ENCODE measurements at places on chromosomes 6 and 20.

DNA sequence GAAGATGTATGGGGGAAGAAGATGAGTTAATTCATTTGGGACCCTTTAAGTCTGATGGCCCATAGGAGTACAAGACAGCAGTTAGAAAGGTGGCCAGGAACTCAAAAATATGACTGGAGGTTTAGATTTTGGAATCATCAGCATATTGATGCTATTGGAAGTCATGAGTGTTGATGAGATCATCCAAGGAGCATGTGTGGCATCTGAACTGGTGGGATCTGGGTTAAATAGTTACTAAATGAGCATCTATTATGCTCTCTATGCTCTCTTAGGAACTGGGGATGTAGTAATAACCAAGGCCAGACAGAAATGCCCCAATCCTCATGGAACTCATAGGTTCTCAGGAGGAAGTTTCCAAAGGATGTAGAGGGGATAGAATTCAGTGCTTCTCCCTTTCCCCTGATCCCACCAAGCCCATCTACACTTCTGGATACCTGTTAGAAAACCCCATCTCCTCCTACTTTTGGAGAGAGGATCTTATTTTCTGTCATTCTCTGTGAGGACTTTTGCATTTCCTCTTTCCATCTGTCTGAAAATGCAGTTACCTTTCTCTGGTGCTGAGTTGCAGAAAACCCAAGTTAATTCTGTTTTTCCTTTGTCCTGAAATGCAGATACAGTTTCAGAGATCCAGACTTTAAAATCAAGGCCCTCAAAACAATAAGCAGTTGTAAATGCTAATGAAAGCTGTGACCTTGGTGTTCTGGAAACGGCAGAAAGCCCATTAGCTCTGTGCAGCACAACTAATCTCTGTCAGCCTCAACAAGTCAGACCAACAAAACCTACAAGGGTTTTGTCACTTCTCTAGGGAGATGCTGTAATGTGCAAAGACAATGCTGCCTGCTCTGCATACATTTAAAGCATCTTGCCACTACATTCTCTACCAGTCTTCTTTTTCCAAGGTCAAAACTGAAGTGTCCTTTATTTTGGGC is 65.8 kb downstream of the TBC1D7 start:
- no peak for DNase-seq

DNA sequence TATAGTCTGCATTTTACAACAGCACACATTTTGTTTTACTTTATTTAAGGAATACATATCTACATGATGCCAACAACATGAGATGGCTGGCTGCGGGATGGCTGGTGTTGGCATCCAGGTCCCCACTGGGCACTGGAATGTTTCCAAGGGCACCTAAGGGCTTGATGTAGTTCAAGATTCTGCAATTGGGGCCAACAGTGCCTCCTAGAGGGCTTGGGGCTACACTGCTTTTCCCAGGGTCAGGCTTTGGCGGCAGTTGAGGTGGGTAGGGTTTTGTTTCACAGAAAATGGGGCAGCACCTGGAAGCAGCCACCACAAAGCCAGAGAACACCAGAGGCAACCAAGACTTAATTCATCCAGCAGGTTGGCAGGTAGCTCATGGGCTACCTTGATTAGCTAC is 202.2 kb upstream of the PRND start:
- DNase-seq, result no peak

GRCh38 chr20:60970601-60971000 is 281.5 kb upstream of the CDH4 start:
- DNase-seq, result no peak

- DNase-seq, result no peak
Observed at GRCh38 chr6:71292001-71292400, 3.4 kb downstream of the OGFRL1 start.

DNA sequence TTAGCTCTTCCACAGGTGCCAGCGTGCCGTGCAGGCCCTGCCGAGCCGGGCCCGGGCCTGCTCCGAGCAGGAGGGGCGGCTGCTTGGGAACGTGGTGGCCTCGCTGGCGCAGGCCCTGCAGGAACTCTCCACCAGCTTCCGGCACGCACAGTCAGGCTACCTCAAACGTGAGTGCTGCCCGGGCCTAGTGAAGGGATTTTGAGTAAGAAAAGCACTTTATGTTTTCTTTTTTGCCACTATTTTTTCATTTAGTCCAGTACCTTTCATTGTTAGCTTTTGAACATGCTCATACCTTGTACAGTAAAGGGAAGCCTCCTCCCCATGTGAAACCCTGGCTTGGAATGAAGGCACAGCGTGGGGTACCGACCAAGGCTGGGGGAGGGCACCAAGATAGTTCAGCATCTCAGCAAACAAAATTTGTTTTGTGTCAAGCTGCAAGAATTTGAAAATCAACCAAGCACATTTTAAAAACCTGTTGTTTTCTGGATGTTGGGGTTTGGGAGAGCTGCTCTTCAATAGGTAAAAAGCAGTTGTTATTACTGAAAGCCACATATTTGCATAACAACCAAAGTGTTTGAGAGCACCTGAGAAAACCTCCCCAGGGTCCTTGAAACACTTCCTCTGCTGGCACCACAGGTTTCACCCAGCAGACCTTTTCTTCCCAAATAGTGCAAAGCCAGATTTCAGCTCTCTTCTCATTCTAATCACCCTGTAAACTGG is 18.4 kb downstream of the STX16 start:
- no peak for DNase-seq

- DNase-seq, result no peak
Observed at GRCh38 chr6:161265975-161266374, 7.9 kb downstream of the AGPAT4 start.

DNA sequence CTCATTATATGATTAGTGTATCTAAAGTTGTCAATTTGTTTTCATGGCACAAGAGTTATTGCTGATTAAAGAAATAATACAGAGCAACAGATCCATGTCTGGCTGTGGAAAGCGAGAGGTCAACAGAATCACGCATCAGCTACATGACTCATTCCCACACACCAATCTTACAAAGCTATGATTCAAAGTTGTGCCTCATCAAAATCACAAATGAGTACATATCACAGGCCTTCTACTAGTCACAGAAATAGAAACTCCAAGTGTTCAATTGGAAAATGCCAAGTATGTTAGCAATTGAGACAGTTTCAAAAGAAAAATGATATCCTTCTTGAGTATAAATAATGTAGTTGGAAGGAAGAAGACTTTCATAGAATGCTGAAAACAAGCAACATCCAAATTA is 57.8 kb upstream of the NKAIN2 start:
- no peak for DNase-seq

DNA sequence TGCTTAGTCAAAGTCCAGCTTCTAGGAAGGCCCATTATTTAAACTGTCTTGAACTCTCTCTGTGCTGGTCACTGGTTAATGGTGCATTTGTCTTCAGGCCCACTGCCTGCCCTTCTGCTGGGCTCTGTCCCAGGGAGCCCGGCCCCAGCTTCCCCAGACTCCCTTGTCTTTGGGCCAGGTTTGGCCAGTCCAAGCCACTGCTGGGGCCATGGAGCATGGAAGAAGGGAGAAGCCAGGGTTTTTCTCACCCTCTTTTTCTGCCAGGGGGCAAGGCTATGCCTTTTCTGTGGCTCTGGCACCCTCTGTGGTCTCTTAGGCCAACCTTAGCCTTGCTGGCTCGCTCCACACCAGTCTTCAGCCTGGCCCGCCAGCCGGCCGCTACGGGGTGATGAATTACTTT is 390.0 kb upstream of the SULF2 start:
- DNase-seq, result no peak

DNA sequence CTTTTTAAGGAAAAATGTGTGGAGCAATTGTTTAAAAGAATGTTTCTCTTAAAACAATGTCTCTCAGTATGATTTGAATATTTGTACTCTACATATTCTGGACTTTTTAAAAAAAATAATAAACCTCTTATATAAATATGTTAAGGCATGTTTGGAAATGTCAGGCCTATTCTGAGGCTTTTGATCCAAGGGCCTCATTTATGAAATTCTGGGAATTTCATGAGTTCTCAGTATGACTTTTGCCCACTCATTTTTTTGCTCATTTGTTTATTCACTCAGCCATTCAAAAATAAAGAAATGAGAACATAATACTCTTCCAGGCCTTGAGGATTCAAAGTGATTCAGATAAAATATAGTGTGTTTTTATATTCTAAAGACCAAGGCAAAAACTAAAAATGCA is 60.4 kb downstream of the DOK5 start:
- DNase-seq, result no peak

DNA sequence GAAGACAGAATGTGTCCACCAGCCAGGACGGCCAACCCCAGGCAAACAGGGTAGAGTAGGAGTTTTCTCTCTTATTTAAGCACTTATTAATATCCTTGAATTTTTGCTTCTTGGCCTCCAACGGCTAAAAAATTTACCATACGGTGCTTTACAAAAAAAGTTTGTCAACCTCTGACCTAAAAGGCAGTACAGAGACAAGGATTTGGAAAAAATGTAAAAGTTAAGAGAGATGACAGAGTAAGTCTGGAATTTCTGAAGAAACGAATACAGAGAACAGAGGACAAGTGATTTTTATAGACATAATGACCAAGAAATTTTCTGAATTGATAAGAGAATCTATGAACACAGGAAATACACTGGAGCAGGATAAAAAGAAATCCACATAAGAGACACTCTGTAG is 10.2 kb downstream of the OSER1 start:
- DNase-seq, result no peak

DNA sequence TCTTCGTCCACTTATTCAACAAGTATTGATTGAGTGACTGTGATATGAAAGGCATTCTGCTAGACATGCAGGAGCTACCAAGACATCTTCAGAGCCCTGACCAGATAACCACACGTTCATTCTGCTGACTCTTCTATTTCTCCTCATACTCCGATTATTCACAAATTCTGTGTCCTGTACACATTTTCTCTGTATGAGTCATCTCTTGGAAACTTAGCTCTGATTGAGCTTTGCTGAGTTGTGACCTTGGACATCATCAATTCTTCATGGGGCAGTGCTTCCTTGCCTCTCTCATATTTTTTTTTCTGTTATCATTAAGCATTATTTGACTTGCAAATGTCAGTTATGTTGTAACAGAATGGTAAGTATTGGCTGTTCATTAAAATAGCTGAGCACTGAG is 351.6 kb upstream of the CNR1 start:
- no peak for DNase-seq

DNA sequence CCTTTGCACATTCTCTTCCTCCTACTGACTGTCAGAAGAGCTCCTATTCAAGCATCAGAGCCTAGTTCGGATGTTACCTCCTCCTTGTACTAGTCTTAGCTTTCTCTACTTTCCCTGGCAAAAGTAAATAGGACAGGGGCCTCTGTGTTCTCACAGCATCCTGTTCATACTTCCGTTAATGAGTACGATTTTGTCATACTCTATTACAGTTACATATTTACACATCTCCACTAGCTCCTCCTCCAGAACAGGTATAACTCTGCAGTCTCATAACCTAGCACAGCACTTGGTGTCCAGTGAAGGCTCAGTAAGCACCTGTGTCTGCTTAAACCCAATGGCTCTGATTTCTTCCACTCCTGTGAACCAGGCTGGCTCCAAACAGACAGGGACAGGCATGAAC is 7.0 kb downstream of the ELMO2 start:
- DNase-seq, result no peak

GRCh38 chr20:33400812-33401183 is 521 bp downstream of the CDK5RAP1 start:
- no peak for DNase-seq

DNA sequence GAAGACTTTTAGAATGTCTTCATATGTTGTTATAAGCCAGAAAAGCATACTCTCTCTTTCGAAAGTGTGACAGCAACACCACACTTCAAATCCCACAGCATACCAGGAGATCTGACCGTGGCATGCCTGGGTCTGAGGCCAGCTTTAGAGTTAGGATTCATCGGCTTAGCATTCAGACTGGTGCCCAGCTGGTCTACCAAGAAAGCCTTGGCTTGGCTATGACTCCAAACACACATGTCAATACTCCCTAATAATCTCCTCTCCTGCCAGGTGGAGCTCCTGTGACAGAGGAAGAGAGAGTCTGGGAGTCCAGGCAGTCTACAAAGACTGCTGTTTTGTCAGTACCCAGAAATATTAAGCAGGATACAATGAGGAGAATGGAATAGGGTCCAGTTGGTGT is 77.1 kb upstream of the MAN1A1 start:
- no peak for DNase-seq

Data from suprapubic skin (tissue), 4 donors.